ENCODE measurements at places on chromosomes 4 and X.

DNA sequence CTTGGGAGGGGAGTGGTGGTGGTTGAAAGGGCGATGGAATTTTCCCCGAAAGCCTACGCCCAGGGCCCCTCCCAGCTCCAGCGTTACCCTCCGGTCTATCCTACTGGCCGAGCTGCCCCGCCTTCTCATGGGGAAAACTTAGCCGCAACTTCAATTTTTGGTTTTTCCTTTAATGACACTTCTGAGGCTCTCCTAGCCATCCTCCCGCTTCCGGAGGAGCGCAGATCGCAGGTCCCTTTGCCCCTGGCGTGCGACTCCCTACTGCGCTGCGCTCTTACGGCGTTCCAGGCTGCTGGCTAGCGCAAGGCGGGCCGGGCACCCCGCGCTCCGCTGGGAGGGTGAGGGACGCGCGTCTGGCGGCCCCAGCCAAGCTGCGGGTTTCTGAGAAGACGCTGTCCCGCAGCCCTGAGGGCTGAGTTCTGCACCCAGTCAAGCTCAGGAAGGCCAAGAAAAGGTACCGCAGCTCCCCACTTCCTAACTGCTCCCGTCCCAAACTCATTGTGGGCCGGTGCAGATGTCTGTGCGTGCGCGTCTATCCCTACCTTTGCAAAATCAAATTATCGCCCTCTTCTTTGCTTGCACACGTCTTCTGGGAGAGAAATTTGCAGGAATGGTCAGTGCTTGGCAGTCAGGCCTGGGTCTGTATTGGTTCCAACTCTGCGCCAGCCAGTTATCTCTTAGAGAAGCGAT lies 533 bp downstream of the IL15 start:
- DNase-seq, result peak; percentile 9

DNA sequence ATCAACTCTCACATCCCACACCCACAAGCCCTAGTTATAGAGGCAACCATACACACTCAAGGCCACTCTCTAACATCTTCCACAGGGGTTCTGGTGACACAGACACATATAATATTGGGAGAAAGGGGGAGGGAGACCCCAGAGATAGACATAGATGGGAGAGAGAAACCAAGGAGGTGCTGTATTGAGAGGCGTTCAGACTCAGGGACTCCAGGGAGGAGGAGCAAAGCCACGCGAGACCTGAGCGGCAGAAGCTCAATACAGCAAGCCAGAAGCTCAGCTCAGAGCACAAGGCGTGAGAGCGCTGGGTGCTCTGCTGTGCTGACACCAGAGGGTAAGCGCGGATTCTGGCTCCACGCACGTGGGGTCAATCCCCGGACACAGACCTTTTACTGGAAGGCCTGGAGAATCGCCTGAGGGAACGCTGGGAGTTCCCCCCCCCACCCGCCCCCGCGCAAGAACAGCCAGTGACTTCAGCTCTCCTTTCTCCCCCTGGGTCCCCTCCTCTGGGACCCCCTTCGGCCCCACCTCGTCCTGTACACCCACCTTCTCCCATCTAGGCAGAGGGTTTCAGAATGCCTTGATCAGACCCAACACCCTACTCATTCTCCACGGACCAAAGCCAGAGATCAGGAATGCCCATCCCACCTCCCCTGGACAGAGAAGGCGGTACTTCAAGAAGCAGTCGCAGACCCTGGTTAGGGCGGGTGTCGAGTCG lies 8.7 kb downstream of the MSX1 start:
- DNase-seq, result no peak

GRCh38 chr4:14196131-14196530 lies 568.6 kb upstream of the BOD1L1 start:
- DNase-seq, result no peak

- DNase-seq, result no peak
Measured at GRCh38 chr4:75015627-75016026, 82.7 kb downstream of the PARM1 start.

- no peak for DNase-seq
Measured at GRCh38 chr4:40685300-40685699, 55.6 kb upstream of the RBM47 start.

GRCh38 chr4:112516066-112516470 lies at the start of gene NEUROG2:
NEUROG2 (minus strand) TSS chr4:112516180; CDS start chr4:112515475, 705 bp downstream.
- DNase-seq, result no peak

DNA sequence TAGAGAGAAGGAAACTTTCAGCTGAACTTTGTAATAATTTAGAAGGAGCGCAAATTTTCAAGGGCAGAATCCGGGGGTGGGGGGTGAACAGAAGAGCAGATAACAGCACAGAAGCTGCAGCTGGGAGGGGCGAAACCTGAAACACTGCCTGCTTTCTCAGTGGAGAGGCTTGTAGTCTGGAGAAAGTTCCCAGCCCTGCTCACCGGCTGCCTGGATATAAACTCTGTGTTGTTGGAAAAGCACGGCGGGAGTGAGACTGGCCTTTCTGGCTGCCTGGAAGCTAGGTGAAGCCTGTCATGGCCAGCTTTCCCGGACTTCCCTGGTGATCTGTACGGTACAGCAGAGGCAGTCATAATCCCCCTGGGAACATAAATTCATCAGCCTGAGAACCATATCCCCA lies 1352.1 kb upstream of the DIAPH2 start:
- no peak for DNase-seq

DNA sequence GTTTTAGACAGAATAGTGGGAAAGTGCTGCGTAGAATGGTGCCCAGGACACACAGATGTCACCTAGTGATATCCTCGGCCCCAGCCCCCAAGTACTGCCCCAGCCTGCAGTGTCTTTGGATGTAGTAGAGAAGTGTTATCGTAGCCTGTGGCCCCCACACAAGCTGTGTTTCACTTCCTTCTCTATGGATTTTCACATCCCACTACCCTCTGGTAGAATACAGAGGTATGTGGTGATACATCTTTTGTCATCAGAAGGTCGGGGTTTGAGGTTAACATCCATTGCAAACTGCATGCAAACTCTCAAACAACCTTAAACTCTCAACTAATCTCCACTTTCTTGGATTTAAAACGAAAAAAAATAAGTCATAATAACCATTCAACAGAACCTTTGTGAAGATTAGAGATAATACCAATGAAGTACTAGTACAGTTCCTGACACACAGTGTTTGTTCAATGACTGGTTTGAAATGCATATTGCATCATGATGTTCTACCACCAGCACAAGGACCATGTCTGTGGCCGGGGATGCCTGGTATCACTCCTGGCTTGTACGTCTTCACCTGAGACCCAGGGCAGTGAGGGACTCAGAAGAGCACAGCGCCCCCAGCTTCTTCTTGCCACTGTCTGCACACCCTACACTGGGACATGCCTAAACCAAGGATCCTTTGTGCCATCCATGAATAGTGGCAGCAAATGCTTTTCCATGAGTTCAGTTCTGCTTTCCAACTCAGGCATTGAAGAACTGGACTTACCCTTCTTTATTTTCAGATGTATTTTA lies 267.3 kb downstream of the DCTD start:
- DNase-seq, result no peak

- DNase-seq, result no peak
Measured at GRCh38 chr4:74608151-74608949, 163.4 kb downstream of the AREG start.

- no peak for DNase-seq
Measured at GRCh38 chr4:40471923-40472322, 136.8 kb downstream of the CHRNA9 start.

- DNase-seq, result no peak
Measured at GRCh38 chrX:131704136-131704695, 160.3 kb downstream of the OR13H1 start.

DNA sequence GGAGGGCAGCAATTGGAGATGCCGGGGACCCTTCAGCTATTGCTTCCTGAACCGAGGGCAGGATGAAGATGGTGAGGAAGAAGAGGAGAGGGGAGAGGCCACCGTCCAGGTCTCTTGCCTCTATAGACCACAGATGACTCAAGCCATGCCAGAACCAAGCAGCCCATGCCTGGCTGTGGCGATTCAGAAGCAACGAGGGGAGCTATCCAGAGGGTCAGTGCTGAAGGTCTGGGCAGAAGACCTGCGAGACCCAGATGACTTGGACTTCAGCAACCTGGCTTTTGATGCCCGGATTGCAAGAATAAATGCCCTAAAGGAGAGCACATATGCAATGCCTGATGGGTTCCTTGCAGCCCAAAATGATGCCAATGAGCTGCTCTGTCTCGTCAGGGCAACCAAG lies 70.2 kb upstream of the PRPS2 start:
- no peak for DNase-seq

GRCh38 chr4:2085496-2085901 lies 26.4 kb downstream of the NAT8L start:
- DNase-seq, result no peak

DNA sequence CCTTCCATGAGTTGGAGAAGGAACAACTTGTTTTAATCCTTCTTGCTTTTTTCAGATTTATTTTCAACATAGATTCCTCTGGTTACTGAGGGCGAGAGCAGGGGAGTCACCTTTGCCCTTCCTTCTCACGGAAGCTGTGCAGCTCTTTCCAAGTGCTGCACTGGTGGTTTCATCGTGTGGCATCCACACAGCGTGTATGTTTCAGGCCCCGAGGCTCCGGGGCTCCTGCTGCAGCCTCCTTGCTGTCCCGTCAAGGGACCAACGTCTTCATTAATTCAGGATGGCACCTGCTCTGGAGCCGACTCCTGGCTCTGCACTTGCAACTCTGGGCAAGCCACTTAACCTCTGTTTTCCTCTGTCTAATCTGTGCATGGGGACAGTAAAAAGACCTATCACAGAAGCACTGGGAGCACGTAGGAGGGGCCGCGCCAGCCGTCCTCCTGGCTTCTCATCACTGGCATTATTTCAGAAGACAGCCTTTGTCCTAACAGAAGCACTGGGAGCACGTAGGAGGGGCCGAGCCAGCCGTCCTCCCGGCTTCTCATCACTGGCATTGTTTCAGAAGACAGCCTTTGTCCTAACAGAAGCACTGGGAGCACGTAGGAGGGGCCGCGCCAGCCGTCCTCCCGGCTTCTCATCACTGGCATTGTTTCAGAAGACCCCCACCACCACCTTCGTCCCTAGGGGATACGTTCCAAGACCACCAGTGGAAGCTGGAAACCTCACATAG lies 117.8 kb upstream of the NKX1-1 start:
- DNase-seq, result no peak

DNA sequence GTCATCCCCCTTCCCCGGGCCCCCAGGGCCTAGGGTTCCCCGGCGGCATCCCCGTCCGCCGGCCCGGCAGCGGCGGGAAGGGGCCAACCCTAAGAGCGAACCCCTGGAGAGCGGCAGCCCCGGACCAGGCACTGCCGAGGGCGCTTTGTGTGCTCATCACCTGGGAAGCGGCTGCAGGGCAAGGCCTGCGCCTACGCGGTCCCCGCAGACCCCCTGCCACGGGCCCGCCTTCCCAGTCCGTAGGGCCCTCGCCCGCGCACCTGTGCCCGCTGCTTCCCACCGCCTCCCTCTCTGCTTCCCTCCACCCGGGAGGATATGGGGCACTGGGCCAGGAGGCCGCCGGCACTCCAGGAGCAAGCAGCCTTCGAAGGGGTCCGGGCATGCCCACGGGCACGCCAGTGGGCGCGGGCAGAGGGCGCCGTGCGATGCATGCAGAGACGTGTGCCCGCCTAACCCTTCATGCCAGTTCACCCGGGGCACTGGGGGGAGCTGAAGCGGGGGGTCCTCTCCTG lies 2.6 kb downstream of the FLNA start:
- DNase-seq, result no peak

DNA sequence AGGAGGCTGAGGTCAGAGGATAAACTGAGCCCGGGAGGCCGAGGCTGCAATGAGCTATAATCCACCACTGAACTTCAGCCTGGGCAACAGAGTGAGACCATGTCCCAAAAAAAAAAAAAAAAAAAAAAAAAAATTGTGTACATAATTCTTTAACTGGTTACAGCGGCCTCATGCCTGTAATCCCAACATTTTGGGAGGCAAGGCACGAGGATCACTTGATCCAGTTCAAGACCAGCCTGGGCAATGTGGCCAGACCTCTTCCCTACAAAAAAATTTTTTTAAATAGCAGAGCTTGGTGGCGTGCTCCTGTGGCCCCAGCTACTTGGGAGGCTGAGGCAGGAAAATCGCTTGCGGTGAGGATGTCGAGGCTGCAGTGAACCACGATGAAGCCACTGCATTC lies 9.3 kb downstream of the KLHL15 start:
- no peak for DNase-seq

GRCh38 chrX:13271511-13271910 lies 48.3 kb downstream of the ATXN3L start:
- DNase-seq, result no peak

DNA sequence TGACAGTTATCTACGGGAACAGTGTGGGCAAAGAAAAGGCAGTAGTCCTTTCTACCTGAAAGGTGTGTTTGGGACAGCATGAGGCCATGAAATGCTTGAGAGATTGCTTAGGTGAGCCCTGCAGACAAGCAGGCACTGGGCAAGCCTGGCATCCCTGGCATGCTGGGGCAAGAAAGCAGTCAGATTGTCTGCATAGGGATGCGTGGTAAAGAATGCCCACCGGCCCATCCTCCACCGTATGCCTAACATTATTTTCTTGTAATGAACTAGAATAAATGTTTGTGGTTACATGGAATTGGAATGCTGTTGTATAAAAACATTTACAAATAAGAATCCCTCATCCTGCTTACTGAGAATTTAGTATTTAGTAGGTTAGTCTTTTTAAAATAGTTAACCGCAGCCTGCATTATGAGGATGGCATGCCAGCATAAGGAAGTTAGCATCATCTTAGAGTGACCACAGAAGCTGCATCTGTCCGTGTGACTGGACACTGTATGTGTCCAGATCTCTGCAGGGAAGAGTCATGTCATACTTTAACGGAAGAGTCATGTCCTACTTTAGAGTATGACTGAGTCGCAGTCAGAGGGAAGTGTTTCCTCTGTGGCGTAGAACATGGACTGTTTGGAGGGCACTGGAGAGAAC lies 18.9 kb downstream of the ZBTB49 start:
- no peak for DNase-seq

GRCh38 chr4:78599931-78600375 lies 48.4 kb downstream of the ANXA3 start:
- no peak for DNase-seq

- DNase-seq, result no peak
Measured at GRCh38 chrX:33721927-33722326, 410.2 kb downstream of the FAM47A start.

- DNase-seq, result no peak
Measured at GRCh38 chr4:155208258-155209054, at the start of gene NPY2R. NPY2R (plus strand) TSS chr4:155208636; CDS start chr4:155213940, 5,304 bp downstream.

DNA sequence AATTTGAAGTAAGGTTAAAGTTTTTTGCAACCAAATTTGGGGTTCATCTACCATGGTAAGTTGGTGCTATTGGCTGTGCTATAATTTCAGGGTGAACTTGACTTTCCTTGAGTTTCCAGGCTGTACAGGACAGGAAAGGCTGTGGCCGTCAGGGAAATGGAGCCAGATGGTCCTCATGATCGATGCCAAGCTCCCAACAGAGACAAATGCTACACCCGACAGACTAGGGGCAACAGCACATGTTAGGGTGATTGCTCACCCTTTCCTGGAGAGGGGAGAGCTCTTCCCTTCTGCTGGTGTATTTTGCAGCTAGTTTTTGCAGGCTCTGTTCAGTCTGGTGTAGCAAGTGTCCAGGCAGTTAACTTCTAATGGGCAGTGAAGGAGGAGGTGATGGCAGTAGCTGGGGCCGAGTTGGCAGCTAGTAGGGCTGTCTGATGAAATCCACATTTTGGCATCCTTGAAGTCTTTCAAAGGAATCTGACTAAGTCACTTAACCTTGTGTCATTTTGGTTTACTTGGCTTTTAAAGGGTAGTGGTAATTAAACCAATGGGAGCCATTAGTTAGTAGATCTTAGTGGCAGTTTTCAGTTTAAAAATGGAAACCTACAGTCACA lies 47.8 kb downstream of the GAB1 start:
- no peak for DNase-seq

- no peak for DNase-seq
Measured at GRCh38 chr4:157898836-157899605, 273.8 kb downstream of the GASK1B start.

GRCh38 chr4:98204236-98204553 lies 57.0 kb upstream of the RAP1GDS1 start:
- no peak for DNase-seq

GRCh38 chr4:186840771-186841301 lies 117.2 kb upstream of the FAT1 start:
- no peak for DNase-seq
